ENCODE measurements at places on chromosomes 13 and 19.

DNA sequence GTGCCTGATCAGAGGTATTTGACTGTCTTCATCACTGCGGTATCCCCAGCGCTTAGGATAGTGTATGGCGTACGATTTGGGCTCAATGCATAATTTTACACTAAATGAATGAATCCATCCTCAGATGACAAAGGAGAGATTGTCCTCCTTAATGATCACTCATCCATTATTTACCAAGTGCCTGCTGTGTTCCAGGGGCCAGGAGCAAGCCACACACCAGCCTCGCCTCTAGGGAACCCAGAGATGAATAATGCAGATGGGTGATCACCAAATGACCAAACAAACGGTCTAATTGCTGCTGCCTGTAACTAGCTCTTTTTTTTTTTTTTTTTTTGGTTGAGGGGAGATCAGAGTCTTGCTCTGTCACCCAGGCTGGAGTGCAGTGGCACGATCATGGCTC is 5.9 kb upstream of the GPR32 start:
- DNase-seq: no peak

DNA sequence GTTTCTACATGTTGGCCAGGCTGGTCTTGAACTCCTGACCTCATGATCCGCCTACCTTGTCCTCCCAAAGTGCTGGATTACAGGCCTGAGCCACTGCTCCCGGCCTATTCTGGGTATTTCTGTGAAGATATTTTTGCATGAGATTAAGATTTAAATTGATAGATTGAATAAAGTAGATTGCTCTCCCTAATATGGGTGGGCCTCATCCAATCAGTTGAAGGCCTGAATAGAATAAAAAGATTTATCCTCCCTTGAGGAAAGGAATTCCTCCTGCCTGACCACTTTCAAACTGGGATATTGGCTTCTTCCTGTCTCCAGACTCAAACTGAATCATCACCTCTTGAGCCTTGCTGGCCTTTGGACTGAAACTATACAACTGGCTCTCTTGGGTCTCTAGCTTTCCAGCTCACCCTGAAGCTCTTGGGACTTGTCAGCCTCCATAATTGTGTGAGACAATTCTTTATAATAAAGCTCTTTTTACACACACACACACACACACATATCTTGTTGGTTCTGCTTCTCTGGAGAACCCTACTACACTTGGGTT is 36.1 kb upstream of the CXCL17 start:
- DNase-seq: no peak

DNA sequence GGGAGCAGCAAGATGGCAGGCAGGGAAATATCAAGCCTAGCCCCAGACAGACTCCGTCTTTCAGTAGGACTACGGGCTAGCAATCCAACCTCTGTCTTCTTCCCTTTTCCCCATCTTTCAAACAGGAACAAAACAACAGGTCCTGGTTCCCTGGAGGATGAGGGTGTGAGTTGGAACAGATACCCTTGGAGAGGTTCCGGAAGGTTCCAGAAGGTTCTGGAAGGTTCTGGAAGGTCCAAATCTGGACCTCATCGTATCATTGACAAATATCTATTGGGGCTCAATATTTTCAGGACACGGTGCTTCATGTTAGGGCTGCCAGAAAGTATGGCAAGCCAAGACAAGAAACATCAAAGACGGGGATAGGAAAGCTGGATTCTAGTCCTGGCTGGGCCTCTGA is 28.5 kb upstream of the FEM1A start:
- no peak for DNase-seq

- no peak for DNase-seq
Measured at GRCh38 chr19:11152318-11153062, 3.1 kb downstream of the SPC24 start.

- DNase-seq: no peak
Measured at GRCh38 chr13:93375491-93375890, 148.9 kb downstream of the GPC6 start.

DNA sequence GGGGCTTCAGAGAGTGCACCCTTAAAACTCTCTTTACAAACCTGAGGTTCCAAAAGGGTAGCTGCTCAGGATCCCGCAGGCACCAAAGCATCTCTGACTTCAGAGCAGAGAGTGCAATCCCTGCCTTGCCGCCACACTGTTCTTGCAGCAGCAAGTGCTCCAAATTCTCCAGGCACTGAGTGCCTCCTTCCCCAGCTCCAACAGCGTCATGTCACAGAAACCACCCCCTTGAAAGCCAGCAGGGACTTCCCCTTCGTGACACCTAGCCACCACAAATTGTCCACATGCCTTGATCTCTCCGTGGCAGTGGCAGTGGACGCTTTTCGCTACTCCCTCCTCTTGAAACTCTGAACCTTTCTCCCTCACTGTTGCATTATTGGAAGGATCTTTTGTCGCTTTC is 39.9 kb downstream of the MBNL2 start:
- DNase-seq: peak; percentile 13

DNA sequence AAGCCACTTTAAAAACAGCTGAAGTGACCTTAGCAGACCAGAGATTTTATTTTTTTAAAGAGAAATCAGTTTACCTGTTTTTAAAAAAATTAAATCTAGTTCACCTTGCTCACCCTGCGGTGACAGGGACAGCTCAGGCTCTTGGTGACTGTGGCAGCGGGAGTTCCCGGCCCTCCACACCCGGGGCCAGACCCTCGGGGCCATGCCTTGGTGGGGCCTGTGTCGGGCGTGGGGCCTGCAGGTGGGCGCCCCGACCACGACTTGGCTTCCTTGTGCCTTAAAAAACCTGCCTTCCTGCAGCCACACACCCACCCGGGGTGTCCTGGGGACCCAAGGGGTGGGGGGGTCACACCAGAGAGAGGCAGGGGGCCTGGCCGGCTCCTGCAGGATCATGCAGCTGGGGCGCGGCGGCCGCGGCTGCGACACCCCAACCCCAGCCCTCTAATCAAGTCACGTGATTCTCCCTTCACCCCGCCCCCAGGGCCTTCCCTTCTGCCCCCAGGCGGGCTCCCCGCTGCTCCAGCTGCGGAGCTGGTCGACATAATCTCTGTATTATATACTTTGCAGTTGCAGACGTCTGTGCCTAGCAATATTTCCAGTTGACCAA is 10.8 kb downstream of the PLPPR3 start:
- DNase-seq: no peak

- peak; percentile 42 for DNase-seq
Measured at GRCh38 chr19:3692141-3693024, 7.9 kb downstream of the PIP5K1C start.

- no peak for DNase-seq
Measured at GRCh38 chr19:39349326-39349725, 7.1 kb downstream of the SAMD4B start.

- DNase-seq: no peak
Measured at GRCh38 chr13:50426927-50427326, 411.7 kb downstream of the KCNRG start.

DNA sequence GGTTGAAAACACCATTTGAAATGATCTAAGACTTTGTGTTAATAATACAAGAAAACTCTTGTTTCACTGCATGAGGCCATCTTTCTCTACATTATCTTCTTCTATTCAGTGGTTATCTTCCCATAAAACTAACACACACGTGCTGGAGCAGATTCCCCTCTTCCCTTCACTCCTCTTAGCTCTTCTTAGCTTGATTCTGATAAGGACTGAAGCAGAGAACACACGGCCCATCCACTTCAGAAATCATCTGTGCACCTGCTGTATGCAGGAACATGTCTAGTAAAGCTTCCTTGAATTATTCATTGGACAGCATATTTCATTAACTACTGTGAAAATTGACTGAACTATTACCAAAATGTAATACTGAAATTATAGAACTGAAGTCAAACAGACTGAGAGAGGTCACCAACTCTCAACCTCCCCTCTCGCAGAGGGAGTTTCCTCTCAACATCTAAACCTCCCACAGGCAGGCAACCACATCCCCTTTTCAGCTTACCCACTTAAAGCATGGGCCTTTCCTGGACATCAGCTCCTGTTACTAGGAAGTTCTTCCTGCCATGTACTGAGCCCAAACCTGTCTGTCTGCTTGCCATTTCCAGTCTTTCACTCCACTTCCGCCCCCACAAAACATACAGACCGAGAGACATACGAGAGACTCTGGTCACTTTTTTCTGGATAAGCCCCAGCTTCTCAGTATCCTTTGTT is 113.9 kb downstream of the CRYL1 start:
- DNase-seq: peak; percentile 20

DNA sequence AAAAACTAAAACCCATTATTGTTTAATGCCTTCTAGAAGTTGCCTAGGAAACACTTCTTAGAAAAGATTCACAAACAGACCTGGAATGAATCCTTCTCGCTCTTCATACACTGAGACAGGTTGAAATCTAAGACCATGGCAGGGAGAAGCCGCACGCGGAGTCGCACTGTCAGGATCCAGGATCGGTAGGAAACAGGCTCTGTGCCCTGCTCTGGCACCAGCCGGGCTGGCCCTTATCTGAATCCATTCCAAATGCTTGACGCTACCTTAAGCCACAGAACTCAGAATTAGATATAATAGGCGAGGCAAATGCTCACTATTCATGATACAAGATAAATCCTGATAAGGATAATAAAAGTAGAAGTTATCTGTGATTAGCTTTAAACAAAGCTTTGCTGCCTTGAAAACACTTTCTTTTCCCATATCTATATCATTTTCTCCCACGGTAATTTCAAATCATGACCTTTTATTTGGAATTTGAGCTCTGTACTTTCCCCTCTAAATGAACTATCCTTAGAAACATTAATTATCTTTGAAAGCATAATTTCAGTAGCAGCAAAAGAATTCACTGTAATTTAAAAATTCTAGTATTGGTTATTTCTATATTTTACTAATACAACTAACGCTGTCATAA is 385.6 kb downstream of the IRS2 start:
- no peak for DNase-seq

DNA sequence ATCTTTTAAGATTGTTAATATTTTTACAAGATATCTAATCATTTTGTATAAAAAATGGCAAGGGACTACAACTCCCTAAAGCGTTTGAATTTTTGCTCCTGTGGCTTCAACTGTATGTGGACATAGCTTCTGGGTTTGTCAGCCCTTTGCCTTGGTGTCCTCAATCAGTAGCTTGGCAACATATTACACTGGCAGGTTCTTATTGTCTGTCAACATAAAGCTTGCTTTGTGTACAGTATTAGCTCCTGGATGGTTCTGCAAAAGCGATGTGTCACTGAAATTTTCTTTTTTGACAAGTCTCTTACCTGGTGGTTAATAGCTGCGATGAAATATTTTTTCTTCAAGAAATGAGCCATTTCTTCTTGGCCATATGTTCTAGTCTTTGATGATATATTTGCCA is 190.0 kb downstream of the HS6ST3 start:
- no peak for DNase-seq

DNA sequence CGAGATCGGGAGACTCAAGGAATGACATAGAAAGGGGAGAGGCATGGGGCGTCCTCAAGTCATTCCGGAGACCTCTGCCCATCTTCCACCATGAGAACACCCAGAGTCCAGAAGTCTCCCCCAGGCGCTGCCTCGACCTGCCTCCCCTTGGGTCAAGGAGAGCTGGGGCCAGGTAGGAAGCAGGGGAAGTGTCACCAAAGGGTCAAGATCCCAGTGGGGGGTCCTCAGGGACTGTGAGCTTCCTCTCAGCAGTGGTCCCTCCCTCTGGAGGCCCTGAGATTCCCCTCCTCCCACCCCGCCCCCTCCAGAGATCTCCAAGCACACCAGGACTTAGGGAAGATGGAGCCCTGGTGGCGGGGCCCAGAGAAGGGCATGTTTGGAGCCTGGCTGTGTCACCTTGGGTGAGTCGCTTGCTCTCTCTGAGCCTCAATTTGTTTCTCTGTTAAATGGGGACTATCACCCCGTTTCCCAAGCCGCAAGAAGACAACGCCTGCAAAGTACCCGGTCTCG is 919 bp downstream of the DACT3 start:
- DNase-seq: peak; percentile 4

GRCh38 chr13:75197803-75198202 is 284.2 kb downstream of the TBC1D4 start:
- no peak for DNase-seq

GRCh38 chr13:113820813-113821651 is 42.8 kb downstream of the GAS6 start:
- DNase-seq: no peak

GRCh38 chr19:40907968-40908735 is 26.1 kb upstream of the CYP2A7 start:
- DNase-seq: peak; percentile 62

DNA sequence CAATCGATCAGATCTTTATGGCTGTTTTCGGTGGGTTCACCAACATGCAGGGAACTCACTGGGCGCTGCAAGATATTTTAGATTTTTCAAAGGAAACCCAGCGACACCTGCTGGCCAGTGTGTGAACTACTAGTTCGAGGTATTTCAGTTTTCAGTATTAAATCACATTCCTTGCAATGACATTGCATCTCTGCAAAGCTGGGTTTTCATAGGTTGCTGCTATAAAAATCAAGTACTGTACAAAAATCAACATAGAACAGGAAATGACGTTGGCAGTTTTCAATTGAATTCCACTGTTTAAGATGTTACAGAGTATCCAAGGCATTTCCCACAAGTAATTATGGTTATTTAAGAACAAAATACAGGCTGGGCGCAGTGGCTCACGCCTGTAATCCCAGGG is 17.6 kb downstream of the LIG1 start:
- peak; percentile 57 for DNase-seq

DNA sequence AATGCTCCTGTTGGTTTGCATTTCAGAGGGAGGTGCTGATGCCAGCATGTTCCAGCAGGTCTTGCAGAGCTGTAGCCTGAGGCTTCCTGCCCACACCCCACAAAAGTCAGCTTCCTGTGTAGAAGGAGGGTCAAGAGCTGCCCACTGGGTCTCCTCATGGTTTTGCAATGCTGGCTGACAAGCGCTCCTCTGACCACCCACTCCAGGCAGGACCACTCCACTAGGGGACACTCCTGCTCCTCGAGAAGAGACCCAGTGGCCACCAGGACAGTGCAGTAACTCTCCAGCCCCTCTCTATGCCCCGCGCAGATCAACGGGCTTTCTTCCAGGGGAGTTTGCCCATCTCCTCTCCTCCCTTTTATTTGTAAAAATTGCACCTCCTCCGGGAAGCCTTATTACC is 72.9 kb upstream of the UQCRFS1 start:
- DNase-seq: no peak

GRCh38 chr13:74047931-74048600 is 86.1 kb downstream of the KLF12 start:
- no peak for DNase-seq

GRCh38 chr13:47673009-47673850 is 327.8 kb downstream of the SUCLA2 start:
- DNase-seq: no peak

GRCh38 chr13:41563984-41564365 is 106.6 kb downstream of the RGCC start:
- DNase-seq: no peak

- DNase-seq: no peak
Measured at GRCh38 chr13:69648340-69649062, 459.1 kb upstream of the ATXN8OS start.

- DNase-seq: no peak
Measured at GRCh38 chr13:78566631-78567030, 36.7 kb downstream of the POU4F1 start.

Measured in stimulated activated CD4-positive, alpha-beta T cell treated with anti-CD3 and anti-CD28 coated beads, Interleukin-1b, Interleukin-23, amount 100 ng/mL, for 48 hours (primary cell).